ENCODE measurements at places on chromosomes 13 and 19.

- DNase-seq = no peak
Observed at GRCh38 chr19:42038666-42039065, 31.3 kb downstream of the GRIK5 start.

DNA sequence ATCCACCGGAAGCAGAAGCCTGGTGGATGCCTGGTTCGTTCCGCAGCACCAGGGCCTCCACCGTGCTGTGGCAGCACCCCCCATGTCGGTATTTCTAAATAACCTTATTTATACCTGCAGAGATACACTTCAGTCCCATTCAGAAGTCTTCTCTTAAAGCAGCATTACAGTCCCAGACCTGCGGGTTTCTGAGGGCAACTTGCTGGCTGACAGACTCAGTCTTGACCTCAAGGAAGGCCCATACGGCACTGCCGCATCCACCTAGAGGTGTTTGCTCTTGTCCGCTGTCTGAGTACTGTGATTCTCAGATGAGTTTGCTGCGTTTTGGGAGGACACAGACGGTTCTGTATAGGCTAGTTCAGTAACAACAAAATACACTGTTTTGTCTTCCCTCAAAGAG is 16.9 kb upstream of the TEX29 start:
- no peak for DNase-seq

DNA sequence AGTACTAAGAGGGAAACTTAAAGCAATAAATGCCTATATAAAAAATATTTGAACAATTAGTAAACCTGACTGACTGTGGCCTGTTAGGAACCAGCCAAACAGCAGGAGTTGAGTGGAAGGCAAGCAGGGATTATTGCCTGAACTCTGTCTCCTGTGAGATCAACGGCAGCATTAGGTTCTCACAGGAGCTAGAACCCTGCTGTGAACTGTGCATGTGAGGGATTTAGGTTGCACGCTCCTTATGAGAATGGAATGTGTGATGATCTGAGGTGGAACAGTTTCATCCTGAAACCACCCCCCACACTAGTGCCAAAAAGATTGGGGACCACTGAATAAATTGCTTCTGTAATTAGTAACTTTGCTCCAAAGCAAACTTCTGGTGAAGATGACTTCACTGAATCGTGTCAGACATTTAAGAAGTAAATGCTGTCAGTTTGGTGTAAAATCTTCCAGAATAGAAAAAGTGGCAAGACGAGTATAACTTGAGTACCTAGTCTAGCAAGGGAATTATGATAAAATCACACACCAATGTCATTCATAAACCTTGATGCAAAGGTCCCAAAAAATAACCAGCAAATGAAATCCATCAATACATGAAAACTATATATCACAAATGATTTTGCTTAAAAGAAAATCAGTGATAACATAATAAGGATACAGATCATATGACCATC is 53.8 kb downstream of the SLC6A16 start:
- DNase-seq = no peak

DNA sequence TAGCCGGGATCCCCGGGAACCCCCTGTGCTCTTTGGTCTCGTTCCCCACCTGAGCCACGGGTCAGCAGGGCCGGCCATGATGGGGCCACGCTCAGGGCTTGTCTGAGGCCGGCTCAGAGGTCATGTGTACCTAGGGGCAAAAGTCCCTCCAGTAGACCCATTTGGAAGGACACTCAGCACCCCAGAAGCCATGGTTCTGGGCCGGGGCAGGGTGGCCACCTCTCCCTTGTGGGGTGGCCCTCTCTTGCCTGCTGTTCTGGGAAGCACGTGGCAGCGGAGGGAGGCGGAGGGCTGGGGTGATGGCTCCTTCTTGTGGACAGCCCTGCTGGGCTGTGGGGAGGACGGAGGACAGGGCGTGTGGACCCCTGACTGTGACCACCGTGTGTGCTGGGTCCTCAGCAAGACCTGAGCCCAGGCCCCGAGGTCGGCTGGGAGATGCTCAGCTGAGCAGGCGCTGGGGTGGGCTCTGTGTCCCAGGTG is 6.4 kb upstream of the PEAK3 start:
- DNase-seq = no peak

DNA sequence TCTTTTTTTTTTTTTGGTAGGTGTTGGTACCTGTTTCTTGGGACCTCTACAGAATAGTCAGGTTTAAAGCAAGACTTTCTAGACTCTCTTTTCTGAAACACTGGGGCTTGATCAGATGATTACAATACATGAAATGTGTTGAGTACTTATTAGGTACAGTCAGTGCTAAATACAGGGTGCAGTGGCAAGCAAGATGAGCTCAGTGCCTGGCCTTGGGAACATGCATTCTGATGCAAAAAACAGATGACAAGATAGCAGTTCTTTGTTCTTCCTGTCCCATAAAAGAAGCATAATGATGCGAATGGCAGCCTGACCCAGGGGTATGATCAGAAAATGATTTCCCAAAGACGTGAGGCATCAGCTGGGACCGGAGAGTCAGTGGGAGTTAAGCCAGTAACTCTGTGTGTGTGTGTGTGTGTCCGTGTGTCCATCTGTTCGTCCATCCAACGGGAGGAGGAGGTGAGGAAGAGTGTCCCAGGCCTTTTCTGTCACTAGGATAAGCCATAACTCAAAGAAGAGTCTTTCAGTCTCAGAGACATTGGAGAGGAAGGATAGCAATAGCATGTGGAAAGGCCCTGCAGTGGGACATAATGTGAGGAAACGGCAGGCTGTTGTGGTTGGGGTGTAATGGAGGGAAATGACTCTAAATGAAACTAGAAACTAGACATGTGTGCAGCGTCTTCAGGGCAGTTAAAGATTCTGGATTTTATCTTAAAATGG is 32.2 kb downstream of the SLAIN1 start:
- DNase-seq = no peak

GRCh38 chr13:84823528-84823927 is 941.3 kb upstream of the SLITRK1 start:
- DNase-seq = no peak

DNA sequence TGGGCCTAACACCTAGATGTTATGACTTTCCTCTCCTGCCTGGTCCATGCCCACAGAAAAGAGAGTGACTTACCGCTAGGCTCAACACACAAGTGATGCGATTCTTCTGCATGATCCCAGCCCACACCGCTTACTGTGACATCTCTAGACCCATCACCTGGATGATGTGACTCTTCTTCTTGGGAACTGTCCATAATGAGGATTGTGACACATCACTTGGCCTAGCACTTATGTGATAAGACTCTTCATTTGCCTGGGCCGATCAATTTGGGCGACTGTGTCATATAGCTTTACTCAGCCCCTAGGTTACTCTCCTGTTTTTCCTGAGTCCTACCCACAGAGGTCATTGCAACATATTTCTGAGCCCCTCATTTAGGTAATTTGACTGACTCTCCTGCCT is 19.9 kb upstream of the ZNF681 start:
- DNase-seq = no peak

- DNase-seq = no peak
Observed at GRCh38 chr13:79442706-79443105, 36.7 kb upstream of the RBM26 start.

DNA sequence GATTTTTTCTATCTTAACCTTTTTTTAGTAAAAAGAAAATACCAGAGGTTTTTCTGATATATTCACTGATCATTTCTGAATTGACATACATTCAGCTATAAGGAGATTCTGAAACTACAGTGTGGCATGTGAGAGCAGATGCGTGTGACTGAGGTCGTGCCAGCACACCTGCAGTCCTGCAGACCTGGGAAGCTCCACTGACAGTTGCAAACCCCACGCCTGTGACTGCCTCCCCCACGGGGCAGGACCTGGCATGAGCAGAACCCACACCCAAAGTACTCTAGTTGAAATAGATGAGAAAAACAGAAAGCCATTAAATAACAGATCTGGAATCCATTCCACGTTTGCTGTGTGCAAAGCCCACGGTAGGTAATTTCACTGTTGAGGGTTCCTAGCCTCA is 80.7 kb downstream of the TEX29 start:
- DNase-seq = no peak

GRCh38 chr19:31100206-31100590 is 249.0 kb downstream of the TSHZ3 start:
- no peak for DNase-seq

DNA sequence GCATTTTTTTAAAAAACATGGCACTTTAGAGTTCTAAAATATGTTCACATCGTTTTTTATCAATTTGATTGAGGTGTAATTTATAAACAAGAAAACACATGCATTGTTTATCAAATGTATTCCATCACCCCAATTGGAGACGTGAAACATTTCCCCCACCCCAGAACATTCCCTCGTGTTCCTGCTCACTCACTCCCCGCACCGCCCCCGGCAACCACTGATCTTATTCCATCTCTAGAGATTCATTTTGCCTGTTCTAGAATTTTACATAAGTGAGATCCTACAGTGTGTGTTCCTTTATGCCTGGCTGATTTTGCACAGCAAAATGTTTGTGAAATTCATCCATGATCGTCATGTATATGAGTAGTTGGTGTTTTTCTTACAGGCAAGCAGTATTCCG is 50.5 kb upstream of the KCTD15 start:
- DNase-seq = no peak

DNA sequence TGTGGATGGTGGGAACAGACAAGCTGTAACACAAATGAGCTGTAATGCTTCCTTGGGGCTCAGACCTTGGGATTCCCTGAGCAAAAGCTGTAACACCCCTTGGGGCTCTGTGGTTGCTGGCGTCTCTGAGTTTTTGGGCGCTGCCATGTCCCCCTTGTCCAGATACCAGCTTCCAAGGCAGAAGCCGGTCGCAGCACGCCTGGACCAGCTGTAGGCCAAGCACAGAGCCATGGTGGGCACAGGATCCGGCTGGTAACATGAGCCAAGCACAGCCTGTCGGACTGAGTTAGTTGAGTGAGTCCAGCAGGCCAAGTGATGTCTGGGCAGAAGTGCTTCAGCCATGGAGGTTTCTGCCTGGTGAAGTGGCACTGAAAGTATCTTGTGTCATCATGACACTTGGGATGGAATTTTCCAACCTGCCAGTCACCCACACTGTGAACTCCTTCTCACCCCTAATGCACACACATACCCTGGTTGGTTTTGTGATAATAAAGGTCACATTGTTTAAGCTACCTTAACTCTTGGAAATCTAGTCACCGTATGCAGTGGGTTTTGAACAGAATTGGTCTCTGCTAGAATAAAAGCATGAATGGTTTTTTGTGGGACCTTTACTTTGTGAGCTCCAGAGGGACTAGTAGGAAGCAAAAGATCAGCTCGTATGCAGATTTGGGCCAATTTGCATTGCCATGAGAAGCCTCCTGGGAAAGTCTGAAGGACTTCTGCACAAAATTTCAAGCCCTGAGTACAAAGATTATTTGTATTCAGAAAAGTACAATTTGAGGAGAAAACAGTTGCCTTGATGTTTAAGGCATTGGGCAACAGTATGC is 7.0 kb upstream of the ZNF17 start:
- DNase-seq = no peak

DNA sequence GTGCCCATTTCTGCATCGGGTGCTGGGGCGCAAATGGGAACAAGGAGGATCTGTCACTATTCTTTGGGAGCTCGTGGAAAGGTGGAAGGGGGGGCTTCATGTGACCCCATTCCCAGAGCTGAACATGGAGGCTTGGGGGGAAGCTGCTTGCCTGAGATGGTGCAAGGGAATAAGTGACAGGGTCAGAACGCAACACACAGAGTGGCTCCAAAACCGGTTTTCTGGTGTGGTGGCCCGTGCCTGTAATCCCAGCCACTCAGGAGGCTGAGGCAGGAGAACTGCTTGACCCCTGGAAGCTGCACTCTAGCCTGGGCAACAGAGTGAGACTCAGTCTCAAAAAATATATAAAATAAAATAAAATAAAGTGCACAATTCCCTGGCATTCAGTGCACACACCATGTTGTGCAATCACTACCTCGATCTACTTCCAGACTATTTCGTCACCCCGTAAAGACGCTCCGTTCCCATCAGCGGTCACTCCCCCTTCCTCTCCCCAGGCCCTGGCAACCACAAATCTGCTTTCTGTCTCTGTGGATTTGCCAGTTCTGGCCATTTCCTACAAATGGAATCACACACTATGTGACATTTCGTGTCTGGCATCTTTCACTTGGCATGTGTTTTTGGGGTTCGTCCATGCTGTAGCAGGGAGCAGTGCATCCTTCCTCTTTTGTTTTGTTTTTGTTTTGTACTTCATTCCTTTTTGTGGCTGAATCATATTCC is 18.2 kb upstream of the COMP start:
- DNase-seq = no peak

GRCh38 chr13:43865892-43866291 is 13.6 kb downstream of the CCDC122 start:
- no peak for DNase-seq

- no peak for DNase-seq
Observed at GRCh38 chr13:20305587-20305986, 73.5 kb upstream of the GJB6 start.

DNA sequence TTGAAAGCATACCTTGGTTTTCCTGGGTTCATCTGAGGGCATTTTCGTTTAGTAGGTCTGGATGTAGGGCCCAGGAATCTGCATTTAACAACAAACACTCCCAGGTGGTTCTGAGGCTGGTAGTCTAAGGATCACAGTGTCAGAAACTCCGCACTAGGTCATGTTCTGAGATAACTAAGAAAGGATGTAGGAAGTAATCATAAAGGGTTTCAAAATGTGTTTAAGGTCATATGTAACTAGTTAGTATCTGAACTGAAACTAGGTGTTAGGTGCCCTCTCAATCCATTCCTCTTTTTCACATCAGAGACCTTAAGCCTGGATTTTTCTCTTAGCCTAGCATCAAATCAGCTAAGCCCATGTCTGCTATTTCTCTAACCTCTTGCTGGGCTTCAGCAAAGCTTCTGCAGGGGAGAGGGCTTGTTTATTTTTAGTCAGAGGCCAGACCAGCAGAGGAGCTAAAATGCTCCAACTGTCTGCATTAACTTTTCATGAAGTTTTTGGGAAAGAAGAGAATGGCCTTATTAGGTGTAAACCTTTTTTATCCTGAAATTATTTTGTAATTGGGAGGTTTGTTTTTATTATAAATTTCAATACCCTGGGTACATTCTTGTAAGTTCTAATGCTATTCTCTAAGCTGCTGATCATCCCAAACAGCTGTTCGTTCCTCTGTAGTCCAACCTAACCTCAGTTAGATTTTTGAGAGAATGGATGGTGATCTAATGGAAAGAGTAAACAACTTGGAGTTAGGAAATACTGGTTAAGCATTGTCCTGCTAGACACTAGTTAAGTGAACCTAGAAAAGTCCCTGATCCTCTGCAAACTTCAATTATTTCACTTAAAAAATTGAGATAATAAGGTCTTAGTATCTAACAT is 262.8 kb upstream of the RFC3 start:
- DNase-seq = no peak

- DNase-seq = no peak
Observed at GRCh38 chr19:15280048-15280725, 47.9 kb upstream of the EPHX3 start.

Data from COR-L47 (cell line).